ENCODE measurements at places on chromosomes 5 and 9.

- no peak for DNase-seq
Observed at GRCh38 chr9:36110434-36110833, 26.1 kb upstream of the GLIPR2 start.

GRCh38 chr5:137688210-137688840, 47.6 kb downstream of the KLHL3 start:
- DNase-seq: no peak

DNA sequence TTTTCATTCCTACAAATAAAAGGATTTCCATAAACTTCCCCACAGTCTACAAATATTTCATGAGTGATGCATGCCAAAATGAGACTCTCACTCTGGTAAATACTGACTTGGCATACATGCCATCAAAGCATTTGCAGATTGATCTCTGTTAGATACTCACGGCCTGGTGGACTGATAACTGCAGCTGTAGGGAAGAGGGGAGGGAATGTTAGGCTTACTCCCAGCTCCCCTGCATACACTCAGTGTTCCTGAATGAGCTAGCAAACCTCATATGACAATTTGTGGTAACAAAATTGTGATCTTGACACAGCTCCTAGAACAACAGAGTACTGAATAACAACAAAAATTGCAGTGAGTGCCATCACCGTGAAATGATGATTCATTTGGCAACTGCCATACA, 435.3 kb downstream of the NR2F1-AS1 start:
- DNase-seq: no peak

- no peak for DNase-seq
Observed at GRCh38 chr5:146884066-146884626, 5.6 kb upstream of the PPP2R2B start.

DNA sequence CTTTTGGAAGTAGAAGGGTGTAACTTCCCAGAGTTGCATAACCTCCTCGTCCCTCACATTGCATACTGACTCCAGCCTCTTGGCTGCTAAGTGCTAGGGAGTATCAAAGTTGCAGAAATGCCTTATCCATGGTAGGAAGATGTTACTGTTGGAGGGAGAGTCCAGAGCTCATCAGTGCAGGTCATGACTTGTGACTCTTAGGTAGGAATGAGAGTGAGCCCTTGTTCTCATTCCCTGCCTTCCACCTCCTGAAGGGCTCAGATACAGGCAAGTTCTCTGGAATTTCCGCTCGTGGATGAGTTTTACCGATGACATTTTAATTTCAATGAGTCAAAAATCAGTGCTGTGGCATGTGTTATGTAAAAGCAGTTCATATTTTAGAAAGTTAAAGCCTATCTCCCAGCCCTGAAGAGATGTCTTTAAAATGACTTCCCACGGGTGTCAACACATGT, 17.0 kb downstream of the IRX1 start:
- DNase-seq: no peak

DNA sequence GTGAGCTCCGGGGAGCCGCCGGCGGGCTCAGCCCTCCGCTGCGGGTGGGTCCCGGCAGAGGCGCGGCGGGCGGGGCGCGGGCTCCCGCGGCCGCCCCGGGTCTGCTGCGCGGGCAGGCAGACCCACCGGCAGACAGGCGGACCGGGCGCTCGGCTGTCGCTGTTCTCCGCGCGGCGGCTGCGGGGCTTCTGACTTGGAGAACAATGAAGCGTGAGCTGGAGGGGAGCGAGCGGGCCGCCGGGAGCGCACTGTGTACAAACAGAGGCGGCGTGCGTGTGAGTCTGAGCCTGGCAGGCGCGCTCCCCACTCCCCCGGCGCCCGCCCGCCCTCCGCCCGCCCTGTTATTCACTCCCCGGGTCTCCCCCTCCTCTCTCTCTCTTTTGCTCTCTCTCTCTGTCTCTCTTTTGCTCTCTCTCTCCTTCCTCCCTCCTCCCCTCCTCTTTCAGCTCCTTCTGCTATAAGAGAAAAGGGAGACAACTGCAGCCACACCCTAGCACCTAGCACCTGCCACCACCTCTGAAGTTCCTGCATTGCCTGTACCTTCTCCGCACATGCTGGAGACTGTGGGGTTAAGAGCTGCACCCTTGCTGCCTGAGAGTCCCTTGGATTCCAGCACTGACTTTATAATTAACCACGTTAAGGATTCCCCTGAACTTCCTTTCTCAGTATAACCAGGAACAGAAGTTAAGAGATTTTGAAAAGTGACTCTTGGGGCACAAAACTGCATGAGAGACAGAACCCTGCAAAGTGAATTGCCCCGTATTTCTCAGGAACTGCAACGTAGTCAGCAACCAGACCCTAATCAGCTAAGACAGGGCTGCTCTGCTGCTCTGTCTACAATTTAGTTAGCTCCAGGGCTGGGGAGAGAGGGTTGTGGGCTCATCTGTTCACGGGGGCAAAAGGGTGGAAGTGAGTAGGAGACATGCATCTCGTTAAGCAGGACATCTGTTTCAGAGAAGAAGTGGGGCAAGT, at the start of gene EDIL3:
Gene EDIL3, minus strand, starts transcription at position 277 of the 972 bp plus-strand sequence. CDS start 506 bp downstream, outside the sequence.
- no peak for DNase-seq

DNA sequence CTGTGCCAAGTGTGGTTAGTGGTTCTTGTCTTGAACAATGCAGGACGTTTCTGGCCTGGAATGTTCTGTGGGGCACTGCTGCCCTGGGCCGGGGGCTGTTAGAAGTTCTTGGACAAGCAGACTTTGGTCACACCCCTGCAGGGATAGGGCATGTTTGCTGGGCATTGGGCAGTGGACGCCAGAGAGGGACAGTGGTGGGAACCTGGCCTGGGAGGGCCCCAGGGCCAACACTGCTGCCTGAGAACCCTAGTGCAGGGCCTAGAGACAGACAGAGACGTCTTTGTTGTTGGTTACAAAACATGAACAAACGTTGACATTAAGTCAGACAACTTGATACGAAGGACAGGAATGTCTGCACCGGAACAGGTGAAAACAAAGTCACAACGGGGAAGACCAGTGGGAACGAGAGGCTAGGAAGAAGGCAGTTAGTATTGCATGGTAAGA, 57.0 kb downstream of the WNK2 start:
- DNase-seq: no peak

DNA sequence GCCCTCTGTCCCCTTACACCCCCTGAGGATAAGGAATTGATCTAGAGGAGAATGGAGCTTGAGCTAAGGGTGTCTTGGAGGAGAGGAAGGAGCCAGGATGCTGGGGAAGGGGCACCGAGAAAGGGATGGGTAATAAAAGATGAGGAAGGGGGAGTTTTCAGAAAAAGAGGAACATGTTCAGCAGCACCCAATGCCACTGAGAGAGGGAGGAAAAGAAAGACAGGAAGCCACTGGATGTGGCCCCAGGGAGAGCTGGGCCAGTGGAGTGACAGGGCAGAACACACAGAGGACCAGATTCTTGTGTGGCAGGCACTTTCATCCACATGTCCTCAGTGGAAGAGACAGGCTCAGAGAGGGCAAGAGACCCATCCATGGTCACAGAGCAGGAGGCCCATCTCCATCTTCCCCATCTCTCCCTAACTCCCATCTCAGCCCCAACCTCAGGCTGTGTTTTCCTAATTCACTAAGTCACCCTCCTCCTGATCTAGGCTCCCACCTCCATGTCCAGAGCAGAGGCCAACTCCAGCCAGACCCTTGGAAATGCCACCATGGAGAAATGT, 7.2 kb downstream of the PFN3 start:
- DNase-seq: no peak

DNA sequence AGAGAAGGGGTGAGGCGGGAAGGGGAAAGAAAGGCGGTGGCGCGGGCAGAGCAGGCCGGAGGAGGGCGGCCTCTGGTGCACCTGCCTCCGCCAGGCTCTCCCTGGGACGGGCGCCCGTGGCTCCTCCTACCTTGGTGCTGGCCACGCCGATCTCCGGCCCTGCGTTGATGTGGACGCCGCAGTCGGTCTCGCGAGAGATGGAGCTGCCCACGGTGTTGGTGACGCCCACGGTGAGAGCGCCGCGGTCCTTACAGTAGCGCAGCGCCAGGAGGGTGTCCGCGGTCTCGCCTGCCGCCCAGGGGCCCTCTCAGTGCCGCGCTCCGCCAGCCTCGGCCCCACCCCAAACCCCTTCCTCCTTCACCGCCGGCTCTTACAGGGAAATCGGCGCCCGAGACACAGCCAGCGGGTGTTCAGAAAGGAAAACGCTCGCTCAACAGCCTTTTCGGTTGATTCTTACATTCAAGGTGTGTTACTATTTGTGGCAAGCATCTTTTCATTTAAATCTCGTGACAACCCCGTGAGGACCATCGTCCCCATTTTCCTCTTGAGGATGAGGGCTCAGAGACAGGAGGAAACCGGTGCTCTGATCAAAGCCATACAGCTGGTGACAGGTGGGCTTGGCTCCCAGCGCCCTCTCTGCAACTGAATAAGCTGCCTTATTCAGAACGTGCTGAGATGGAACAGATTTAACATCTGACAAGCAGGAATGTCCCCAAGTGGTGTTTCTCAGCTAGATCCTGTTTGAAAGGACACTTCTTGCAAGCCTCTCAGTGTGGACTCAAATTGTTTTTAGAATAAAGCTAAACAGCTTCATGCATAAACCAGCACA, 22.0 kb upstream of the MAPK9 start:
- DNase-seq: no peak

GRCh38 chr9:111483439-111483857, 735 bp downstream of the ECPAS start:
- peak; percentile 56 for DNase-seq

Data from HEK293T (cell line).